Activated CD4-positive, alpha-beta T cell treated with anti-CD3 and anti-CD28 coated beads, Interleukin-2, amount 50 U/mL, for 4 hours (primary cell): ENCODE measurements at places on chromosomes 7 and 10.

DNA sequence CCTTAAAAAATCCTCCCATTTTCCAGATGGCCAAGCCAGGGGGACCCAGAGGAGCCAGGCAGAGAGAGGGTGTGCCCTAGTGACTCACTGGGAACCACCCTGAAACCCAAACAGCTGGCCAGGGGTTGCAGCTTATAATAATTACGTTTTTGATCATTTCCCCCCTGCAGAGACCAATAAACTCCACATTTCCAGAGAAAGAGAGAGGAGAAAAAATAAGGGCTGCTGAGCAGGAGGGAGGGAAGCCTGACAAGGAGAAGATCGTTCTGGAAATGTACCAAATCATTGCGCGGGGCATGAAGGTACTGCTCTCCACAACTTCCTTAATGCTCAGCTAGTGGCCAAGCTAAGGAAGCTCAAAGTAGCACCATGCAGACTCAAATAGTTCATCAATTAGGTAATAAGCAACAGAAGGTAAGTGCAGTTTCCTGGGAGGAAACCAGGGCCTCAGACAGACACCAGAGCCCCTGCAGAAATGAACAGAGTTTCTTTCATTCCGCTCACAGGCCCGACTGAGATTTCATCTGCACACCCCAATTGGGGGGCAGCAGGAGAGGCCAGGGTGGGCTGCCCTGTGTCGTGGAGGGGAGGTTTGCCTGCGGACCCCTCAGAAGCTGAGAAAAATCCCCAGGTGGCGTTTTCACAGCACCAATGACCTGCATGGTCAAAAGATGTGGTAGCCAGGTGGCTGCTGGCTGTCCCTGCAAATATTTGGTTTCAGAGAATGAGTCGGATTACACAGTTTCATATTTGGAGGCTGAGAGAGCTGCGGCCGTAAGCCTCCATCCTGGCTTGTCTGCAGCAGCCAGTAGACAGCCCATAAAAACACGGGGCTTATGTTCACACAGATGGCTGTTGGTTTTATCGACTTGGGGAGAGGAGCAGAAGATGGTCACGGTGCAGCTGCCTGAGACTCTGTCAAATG, 153.2 kb upstream of the LYZL2 start:
- DNase-seq: no peak

DNA sequence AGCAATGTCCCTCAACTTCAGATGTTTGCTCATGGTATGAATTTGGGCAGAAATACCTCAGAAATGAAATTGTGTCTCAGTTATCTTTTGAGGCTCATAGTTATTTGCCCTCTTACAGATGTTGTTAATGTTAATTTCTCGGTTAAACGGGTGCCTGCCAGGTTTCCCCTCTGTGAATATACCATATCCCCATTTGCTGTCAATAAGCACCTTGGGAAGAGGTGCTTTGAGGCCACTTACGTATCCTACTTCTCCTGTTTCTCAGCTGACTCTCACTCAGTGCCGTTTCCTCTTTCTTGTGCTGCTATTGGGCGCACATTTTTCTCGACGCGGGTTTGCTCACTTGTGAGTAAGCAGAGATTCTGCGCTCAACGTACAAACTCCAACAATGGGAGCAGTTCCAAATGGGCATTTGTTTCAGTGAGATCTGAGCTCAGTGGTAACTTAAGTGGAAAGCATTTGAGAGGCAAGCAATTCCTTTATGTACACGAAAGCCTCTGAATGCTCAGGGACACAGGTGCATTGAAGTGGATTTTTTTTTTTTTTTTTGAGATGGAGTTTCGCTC, 34.8 kb upstream of the JAKMIP3 start:
- DNase-seq: no peak

DNA sequence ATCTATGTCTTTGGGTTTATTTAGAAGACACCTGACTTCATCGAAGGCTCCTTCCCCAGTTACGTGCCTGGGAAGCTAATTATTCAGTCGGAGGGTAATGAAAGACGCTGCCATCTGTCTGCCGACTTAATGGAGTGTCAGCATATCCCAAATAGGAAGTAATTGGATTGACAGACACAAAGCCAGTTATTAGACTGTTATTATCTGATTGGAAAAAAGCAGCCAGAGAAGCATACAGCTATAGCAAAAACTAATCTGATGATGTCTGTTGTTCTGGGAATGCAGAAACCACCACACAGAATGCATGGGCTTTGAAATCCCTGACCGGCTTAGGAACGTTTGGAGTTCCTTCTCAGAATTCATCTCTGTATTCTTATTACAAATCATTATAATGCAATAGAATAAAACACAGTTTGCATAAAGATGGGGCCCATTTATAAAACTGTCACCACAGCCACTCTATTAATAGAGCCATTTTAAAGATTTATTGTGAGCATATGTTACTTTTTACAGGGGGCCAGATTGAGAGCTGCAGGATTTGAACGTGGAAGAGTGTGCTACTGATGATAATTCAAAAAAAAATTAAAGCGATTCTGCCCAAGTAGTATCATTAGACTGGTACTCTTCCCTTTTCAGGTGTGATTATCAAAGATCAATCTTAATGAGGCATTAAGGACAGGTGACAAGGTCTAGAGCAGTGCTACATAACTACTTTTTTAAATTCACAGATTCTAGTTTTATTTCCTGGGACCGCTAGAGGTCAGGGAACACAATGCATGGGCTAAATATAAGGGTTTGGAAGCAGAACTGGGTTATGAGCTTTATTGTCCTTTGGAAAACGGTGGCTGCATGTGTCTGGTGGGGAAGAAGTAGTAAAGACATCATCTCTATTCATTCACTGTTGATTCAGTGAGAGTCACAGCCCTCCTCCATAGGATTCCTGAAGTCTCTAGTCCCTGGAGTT, 330.1 kb upstream of the LRGUK start:
- DNase-seq: no peak

DNA sequence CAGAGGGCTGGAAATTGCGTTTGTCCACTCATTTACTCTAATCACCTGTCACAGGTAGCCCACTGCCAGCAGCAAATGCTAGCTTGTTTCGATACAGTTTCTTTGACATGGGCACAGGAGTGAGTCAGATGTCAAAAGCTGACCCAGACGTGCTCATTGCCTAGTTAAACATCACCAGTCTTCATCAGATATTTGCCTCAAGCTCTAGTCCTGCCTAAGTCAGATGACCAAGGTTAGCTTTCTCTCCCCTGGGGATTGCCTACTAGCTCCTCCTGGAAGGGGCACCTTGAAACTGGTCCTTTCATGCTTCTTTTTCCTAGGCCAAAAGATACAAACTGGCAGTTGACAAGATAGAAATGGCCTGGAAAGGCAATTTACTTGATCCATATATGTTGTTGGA, 35.2 kb downstream of the GPAM start:
- DNase-seq: no peak

GRCh38 chr7:68348401-68348800, 1249.9 kb upstream of the AUTS2 start:
- DNase-seq: no peak

GRCh38 chr10:110355922-110356627, 51.4 kb upstream of the SMNDC1 start:
- DNase-seq: peak; percentile 24

DNA sequence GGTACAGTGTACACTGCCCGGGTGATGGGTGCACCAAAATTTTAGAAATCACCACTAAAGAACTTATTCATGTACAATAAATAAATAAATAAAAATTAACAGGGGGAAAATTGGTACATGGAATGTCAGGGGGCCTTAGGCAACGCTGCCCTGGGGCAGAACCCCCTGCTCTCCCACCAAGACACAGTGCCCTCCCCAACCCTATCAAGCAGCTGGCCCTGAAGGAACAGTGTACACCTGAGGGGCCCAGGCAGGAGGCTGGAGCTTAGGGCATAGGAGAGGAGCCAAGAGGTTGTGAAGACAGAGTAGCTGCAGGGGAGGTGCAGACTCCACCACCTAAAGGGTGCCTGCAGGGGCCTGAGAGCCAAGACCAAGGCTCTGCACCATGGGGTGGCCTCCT, 128.8 kb downstream of the BMS1 start:
- no peak for DNase-seq

DNA sequence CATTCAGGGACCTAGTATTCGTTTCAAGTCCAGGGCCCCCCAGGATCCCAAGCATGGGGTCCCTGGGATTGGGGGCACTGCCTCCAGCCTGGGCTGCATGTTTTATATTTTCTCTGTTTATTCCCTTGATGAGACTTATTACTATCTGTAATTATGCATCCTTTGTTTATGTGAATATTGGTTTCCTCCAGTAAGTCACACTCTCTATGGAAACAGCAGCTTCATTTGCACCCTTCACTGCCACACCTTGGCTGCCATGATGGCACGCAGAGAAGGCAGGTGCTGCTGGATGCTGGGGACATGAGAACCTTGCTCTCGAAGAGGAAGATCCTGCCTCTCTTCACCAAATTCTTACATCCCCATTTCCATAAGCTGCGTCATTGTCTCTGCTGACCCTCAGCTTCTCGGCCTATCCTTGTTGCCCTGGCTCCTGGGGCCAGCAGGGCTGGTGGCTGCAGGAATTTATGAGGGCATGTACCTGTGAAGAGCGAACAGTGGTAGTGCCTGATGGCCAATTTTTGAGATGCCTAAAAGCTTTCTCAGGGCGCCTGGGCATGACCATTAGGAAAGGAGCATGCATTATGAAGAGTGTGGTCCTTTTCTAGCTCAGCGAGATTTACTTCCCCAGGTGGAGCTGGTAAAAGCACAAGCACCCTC, 479.3 kb upstream of the KLF6 start:
- DNase-seq: no peak

GRCh38 chr10:98427011-98427515, 12.1 kb upstream of the PYROXD2 start:
- DNase-seq: no peak

GRCh38 chr10:114103284-114103683, 59.6 kb downstream of the ADRB1 start:
- DNase-seq: no peak

DNA sequence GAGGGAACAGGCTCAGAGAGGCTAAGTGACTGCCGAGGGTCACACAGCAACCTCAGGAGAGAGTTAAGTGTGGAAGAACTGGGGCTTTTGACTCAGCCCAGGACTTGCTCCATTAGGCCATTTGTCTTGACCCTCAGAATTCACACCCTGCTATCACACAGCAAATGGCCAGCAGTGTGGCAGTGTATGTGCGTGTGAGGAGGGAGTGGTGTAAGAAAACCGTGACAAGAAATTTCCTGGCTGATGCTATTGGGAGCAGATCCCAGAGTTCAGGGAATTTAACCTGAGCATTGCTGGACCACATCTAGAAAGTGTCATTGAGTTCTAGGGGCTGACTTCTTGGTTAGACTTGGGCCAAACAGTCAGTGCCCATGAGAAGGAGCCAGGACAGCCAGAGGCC, 18.4 kb downstream of the VWA2 start:
- DNase-seq: no peak

DNA sequence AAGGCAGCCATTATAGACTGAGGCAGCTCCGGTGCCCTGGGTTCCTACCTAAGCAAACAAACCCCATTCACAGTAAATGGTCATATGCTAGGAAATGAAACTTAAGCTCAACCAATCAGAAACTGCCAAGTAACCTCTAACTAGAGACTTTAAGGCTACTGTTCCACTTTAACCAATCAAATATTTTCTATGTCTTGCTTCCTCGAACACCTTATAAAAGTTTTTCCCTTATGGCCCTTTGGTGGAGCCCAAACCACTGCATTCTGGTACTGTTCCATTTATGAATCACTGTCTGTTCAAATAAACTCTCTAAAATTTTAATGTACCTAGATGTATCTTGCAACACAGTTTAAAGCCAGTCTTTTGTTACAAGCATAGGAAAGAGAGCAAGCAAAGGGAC, 361.1 kb downstream of the HGF start:
- no peak for DNase-seq

- no peak for DNase-seq
Observed at GRCh38 chr7:23450518-23450917, 19.8 kb downstream of the IGF2BP3 start.

DNA sequence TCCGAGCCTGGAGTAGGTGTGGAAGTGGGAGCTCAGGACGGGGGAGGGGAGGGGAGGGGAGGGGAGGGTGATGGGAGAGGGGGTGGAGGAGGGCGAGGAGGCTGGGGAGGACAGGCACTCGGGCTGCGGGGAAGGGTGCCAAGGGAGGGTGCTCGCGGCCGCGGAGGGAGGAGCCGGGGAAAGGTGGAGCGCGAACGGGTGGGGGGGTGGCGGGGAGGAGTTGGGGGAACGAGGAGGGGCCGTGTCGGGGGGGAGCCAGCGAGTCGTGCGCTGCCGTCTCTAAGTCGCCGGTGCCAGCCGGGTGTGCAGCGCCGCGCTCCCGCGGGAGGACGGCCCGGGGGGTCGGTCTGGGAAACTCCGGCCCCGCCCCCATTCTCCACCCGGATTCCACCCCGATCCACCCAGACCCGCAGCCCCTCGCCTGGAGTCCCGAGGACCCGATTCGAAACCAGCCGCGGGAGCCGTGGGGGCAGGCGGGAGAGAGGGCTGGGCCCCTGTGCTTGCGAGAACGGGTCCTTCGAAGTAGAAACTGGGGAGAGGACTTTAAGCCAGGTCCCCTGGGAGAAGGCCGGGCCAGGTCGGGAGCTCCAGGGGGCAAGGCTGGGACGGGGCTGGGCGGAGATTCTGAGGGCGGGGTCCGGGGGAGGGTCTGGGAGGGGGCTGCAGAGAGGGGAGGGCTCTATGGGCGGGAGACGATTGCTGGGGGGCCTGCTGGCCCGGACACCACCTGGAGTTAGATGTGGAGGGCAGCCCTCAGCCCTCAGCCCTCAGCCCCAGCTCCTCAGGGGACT, at the start of gene ZNF467:
ZNF467 (minus strand) TSS at position 143 of the 791 bp plus-strand sequence. CDS start 2,556 bp downstream, outside the sequence.
- peak; percentile 44 for DNase-seq

- DNase-seq: no peak
Observed at GRCh38 chr10:124117511-124117785, 24.1 kb upstream of the CHST15 start.

- DNase-seq: no peak
Observed at GRCh38 chr10:25552283-25552919, 377.6 kb downstream of the GPR158 start.

DNA sequence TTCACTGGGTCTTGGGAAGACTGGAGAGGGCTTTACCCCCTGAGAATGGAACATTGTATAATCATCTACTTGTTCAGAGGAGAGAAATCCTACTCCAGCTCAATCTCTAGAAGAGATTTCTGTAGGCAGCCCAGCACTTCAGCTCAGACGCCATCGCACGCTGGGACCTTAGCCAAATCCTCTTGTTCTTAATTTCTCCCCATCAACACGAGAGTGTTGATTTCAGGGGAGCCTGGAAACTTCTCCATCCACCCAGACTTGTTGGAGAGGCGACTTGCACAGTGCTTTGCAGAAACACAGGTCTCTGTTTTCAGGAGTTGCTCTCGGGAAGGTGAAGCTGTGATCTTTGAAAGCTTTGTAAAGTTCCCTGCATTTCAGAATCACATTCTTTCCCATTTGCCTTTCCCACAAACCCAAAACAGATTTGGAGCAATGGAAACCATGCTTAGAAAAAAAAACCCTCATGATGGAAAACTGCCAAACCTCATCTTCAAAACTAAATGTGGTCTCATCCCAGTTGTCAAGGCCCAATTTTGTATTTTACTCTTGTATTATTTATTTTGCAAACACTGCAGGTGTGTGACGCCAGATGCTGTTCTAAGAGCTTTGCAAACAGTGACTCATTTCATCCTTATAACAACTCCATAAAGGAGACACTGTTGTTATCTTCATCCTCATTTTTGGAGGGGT, 60.9 kb downstream of the CALML3 start:
- DNase-seq: no peak

GRCh38 chr7:30799206-30799975, 28.2 kb downstream of the MINDY4 start:
- DNase-seq: no peak

GRCh38 chr7:35576031-35576573, 118.8 kb downstream of the HERPUD2 start:
- DNase-seq: no peak
